ENCODE measurements at places on chromosomes 11 and 22.

GRCh38 chr22:47094861-47095330 lies 332.4 kb downstream of the TBC1D22A start:
- DNase-seq = no peak

DNA sequence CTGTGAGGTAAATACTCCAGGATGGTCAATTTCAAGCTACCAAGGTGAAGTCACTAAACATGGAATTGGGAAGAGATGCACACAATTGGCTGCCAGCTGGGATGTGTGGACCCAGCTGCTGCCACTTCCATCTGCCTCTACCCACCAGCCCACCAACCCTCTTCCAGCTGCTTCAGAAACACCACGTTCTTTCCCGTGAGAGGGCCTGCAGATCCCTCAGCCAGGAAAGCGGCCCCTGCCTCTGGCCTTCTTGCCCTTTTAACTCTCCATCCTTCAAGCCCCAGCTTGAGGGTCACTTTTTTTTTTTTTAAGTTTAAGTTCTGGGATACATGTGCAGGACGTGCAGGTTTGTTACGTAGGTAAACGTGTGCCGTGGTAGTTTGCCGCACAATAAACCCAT lies 20.0 kb downstream of the PRG3 start:
- DNase-seq = no peak

DNA sequence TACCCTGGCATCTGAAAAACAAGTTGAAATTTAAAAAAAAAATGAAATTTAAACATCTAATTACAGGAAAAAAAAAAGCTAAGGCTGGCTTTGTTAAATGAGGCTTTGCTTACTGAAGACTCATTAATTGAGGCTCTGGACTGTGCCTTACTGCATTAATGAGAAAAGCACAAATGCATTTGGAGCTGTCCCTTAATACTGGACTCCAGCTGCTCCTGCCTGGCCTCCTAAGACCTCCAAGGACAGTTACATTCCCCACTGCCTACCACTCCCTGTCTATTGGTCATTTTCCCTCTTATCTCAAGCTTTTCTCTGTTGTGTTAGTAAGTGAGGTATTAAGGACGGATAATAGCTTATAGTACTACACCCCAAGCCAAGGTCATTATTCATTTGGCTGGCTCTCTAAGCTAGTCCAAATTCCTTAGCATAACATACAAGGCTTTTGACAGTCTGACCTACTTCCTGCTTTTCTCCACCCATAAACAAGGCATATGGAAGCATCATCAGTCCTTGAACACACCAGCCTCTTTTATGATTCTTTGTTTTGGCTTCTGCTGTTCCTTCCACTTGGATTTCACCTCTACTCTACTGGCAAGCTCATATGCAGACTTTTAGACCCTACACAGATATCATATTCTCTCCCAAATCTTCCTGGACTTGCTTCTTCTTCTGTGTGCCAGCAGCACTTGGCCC lies 62.5 kb downstream of the USP35 start:
- no peak for DNase-seq

GRCh38 chr11:2526808-2527381 lies 82.1 kb downstream of the KCNQ1 start:
- DNase-seq = peak; percentile 65

- no peak for DNase-seq
These were observed 1.5 kb downstream of the UPB1 start for GRCh38 chr22:24496661-24497060.

DNA sequence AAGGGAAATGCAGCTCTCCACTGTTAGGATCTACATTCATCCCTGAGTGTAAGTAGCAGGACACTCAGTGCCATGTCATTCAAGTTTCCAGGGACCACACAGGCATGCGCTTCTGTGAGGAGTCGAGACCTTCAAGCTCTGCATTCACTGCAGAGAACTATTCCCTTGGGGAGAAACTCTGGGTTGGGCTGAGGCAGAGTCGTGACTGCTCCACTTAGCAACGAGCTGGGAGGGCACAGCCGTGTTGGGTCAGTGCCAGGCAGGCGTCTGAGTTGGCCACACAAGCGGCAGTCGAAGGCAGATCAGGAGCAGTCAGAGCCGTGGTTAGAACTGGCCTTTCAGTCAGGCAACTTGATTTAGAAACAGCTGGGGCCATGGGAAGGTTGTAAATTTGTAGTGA lies 14.7 kb downstream of the MPEG1 start:
- DNase-seq = no peak

DNA sequence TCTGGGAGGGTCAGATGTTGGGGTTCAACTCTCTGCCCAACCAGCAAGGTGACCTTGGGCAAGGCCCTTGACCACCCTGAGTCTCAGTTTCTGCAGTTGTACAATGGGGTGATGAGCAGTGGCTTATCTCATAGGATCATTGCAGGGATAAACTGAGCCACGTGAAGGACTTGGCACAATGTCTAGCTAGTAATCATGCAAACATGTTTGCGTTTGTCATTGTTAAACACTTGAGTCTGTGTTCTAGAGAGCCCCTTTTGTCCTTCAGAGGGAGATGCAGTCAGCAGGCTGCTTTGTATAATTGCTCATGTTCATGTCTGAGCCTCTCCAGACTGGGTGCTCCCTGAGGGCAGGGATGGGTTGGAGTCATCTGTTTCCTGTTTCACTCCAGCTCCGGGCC lies 15.8 kb downstream of the CD82 start:
- no peak for DNase-seq

DNA sequence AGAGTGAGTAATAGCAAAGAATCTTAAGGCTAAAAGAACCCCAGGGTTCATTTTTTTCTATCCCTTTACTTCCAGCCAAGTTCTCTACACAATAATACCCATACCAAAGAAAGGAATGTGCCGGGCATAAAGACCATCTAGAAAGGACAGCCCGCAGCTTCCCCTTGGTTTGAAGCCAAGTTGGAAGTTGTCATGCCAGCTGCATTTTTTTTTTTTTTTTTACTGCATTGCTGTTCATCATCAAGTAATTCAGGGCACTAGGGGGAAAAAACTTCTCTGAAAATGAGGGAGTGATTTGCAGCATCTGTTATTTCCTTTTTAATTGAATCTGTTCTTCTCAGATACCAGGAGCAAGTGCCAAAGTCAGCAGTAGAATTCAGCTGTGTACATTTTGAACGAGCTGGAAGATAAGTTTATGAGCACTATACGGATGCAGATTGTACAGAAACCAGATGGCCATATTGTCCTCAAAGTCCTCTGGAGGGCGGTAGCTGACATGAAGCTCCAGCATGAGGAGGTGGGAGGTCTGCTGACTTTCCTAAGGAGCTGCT lies 56.4 kb downstream of the UBASH3B start:
- no peak for DNase-seq

GRCh38 chr11:130181295-130182272 lies 22.0 kb downstream of the ST14 start:
- no peak for DNase-seq

DNA sequence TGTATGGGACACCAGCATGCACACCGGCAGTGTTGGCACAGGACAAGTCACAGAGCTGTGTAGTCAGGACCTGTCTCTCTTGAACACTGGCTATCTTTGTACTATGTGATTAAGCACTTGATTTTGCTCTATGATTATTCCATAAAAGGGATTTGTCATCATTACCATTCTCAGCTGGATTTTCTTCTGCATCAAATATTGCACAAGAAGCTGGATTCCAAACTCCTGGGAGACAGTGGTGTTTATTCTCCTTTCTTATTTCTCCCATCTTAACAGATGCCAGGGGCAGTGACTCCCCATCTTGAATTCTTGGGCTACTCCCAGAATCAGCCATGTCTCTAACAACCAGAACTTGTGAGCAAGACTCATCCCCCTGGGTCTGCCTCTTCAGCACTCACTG lies 62.5 kb upstream of the GNAZ start:
- DNase-seq = no peak

DNA sequence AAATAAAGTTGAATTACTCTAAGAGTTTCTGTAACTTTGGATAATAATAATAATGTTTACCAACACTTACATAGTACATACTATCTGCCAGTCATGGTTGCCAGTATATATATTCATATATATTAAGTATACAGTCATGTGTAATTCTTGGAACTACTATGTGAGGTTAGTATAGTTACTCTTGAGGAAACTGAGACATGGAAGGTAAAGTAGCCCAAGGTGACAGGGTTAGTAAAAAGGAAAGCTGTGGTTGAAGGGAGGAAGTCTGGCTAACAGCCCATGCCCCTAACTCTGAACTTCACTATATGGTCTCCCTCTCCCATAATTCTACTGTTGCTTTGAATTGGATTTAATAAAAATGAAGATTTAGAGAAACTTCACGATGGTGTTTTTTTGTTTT lies 24.9 kb downstream of the FDX1 start:
- no peak for DNase-seq

GRCh38 chr11:9826390-9826789 lies 162.5 kb downstream of the SWAP70 start:
- no peak for DNase-seq

DNA sequence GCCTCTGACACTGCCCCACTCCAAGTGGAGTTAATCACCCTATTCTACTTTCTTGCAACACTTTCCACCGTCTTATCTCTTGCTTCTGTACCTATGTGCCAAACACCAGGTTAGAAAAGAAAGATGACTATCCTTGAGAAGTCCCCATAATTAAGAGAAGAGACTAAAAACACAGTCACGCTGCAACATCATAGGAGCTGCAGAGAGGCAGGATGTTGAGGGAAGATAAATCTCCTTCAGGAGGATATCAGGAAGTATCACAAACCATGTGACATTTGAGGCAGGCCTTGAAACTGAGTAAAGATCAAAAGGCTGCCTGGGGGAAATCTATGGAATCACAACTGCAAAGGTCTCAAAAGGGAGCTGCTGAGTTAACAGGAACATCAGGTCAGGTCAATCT lies 24.8 kb downstream of the GAB2 start:
- DNase-seq = no peak

- DNase-seq = no peak
These were observed 39.9 kb downstream of the CD6 start for GRCh38 chr11:61011229-61011870.

- DNase-seq = no peak
These were observed 11.2 kb upstream of the DGKZ start for GRCh38 chr11:46335890-46336562.

DNA sequence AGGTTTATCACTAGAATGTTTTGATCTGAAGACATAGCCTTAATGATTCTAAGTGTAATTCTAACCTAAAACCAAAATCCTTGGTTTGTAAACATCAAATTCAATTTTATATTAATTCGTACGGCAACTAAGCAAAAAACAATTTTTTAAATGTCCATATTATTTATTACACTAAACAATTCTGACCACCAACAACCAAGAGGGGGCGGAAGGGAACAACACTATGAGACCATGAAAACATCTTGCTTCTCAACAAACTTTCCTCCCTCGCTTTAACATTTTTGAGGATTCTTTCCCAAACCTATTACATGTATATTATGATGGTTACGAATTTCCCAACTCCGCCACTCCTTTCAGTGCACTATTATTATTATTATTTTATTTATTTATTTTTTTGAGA lies 6.5 kb upstream of the UCP2 start:
- DNase-seq = no peak

DNA sequence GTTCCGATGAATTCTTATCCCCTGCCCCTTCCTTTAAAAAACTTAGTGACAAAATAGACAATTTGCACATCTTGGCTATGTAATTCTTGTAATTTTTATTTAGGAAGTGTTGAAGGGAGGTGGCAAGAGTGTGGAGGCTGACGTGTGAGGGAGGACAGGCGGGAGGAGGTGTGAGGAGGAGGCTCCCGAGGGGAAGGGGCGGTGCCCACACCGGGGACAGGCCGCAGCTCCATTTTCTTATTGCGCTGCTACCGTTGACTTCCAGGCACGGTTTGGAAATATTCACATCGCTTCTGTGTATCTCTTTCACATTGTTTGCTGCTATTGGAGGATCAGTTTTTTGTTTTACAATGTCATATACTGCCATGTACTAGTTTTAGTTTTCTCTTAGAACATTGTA lies 12.0 kb downstream of the CCND1 start:
- no peak for DNase-seq

DNA sequence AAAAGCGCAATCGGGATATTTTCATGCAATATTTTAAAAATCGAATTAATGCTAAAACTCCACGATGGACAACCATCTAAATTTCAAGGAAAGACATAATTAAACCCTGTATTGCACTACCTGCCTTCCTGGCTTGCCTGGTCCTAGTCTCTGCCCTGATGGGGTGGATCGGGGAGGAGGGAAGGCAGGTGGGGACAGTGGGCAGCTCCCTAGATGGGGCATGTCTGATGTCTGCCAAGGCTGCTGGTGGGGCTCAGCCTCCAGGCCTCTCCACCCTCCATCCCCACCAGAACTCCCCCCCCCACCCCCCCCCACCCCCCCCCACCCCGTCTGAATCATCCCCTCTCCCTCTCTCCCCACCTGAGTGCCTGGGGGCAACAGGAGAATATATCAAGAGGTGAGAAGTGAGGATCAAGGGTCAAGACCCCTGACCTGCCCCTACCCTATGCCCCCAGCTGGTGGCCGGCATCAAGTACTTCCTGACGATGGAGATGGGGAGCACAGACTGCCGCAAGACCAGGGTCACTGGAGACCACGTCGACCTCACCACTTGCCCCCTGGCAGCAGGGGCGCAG lies 650 bp downstream of the CST6 start:
- DNase-seq = no peak

DNA sequence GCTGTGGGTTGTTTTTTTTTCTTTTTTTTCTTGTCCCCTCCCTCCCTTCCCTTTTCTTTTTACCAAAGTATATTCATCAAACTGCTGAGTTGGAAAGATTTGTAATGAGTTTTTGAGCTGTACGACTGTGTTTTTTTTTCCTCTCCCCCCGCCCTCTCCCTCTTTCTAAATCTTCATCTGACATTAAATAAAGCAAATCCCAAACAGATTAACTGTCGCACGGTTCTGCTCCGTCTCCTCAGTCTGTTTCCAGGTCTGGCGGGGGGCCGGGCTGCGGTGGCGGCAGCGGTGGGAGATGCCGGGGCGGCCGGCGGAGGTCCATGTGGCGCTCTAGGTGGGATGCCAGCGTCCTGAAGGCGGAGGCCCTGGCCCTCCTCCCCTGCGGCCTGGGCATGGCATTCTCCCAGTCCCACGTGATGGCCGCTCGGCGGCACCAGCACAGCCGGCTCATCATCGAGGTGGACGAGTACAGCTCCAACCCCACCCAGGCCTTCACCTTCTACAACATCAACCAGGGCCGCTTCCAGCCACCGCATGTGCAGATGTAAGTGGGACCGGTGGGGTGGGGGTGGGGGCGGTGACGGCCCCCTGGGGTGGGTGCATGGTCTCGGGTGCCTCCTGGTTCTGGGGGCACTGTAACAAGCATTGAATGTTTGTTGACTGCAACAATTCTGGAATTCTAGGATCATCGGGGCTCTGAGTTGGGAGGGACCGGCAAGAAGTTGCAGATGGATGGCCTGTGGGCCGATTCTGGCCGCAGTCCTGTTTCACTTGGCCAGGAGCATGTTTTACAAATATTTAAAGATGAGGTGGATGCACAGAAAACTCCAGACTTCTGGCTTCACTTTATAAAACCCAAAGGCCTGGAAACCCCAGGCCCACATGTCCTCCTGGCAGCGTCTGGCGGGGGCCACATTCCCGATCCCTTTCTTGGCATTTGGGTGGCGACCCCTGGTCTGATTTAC lies 13.1 kb downstream of the MPPED1 start:
- DNase-seq = no peak

GRCh38 chr22:21797444-21798221 lies 62.0 kb upstream of the YPEL1 start:
- DNase-seq = no peak
